BJ (cell line): ENCODE measurements at places on chromosomes 1 and 21.

DNA sequence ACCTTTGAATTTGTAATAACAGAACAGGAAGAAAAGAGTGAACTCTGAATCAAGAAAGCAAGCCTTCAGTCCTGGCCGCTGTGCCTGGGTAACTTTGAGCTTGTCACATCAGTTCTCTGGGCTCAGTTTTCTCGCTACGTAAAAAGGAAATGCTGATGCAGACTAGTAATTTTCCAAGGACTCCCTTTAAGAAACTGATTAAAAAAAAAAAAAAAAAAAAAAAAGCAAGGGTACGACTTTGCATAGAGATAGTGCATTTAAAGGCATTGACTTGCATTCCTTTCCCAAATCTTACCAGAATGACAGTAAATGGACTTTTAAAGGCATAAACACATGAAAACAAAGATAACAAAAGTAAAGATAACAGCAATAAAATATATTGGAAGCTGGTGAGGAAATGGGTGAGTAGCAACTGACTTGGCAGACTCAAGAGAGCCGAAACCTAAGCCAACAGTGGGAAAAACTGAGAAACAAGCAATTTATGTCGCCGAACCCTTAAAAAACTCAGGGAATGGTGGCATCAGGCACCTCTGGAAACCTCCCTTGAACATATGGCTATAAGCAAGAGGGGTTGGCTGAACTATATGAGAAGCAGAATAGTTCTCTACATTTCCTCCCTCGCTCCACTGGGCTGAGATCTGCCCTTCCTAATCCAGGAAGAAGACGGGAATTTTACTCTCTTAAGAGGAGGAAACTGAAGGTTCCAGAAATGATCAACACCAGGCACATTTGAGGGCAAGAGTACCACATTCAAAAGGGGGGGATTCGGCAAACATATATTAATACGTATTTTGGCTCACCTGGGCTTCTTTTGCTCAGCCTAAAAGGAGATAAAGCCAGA lies 189.2 kb downstream of the CDC7 start:
- no peak for DNase-seq

GRCh38 chr1:1755852-1756251 lies 22.4 kb downstream of the NADK start:
- no peak for DNase-seq

GRCh38 chr1:205324781-205325180 lies 3.2 kb upstream of the NUAK2 start:
- DNase-seq, result no peak

- no peak for DNase-seq
Observed at GRCh38 chr1:88979054-88979748, 13.2 kb downstream of the KYAT3 start.

GRCh38 chr1:185450917-185451316 lies 133.9 kb upstream of the IVNS1ABP start:
- no peak for DNase-seq

DNA sequence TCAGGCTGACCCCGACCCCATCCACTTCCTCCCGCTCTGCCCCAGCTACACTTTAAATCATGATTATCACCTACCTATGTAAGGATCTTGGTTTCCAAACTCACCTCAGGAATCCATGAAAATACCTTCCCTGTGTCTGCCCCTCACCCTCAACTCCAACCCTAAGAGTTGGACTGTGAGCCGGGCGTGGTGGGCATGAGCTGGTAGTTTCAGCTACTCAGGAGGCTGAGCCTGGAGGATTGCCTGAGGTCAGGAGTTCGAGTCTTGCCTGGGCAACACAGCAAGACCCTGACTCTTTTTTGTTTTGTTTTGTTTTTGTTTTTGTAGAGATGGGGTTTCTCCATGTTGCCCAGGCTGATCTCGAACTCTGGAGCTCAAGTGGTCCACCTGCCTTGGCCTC lies 30.5 kb upstream of the CCSAP start:
- no peak for DNase-seq

- no peak for DNase-seq
Observed at GRCh38 chr1:30748699-30749401, 8.7 kb downstream of the LAPTM5 start.

DNA sequence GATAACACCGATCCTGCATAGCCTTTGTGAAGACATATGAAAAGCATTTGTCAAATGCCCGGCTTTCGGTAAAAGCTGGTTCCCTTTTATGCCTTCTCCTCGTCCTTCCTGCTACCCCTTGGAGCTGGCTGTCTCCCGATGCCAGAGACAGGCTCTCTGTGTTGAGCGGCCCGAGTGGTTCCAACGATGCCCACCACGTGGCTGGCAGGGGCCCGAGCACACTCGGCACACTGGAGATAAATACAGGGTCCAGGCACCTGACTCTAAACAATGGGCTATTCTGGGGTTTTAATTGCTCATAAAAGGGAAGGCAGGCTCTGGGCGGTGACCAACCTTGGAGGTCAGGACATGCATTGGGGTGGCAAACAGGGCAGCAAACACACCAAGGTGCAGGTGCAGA lies 207.1 kb downstream of the HIVEP3 start:
- DNase-seq, result no peak

- peak; percentile 8 for DNase-seq
Observed at GRCh38 chr21:31117128-31117916, 79.0 kb upstream of the KRTAP19-8 start.

- no peak for DNase-seq
Observed at GRCh38 chr1:19044471-19044870, 88.0 kb upstream of the IFFO2 start.

- no peak for DNase-seq
Observed at GRCh38 chr1:62809788-62810187, 25.9 kb downstream of the ATG4C start.

DNA sequence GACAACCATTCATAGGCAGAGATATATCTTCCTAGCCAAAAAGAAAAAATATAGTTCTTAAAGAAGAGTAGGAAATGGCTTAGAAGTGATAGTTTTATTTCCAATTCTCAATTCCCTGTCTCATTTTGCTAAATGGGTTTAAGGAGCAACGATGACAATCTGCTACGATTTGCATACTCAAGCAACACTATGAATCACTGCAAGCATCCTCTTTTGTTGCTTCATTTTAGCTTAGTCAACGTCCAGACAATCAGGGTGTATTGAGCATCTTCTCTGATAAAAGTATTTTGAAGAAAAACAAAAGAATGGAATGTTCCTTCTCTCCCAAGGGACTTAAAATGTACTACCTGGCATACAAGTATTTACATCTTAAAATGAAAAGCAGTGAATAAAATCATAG lies 80.6 kb downstream of the RGS7 start:
- no peak for DNase-seq

DNA sequence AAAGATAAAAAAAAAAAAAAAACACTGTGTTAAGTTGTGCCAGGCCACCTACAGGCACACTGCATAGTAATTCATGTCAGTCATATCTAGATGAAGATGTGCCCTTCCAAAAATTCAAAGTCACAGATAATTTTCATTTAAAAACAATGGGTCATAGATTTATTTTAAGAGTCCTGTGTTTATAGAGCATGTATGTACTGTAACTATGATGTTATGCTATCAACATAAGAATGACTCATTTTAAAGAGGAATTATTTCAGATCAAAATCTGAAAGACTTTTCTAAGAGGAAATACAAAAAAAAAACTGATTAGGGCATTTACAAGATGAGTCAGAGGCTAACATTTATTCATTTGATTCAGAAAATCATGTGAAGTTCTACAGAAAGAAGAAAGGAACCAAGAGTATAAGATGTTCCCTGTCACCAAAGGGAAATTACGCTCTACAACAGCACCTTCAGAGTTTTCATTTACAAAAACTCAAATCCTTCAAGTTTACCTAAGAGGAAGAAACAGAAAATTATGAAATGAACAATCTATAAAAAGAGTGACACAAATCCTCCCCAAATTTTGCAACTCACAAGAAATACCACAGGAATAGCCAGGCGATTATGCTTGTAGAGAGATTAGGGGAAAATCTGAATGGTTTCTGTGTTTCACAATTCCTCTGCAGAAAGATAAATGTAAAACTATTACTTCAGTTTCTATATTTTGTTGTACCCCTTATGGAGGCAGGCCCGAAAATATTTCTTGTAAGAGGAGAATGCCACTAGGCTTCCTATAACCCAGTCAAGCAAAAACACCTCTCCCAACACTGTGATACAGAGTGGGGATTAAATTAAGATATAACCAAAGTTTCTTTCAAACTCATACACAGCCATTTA lies 13.8 kb downstream of the TP53BP2 start:
- peak; percentile 62 for DNase-seq

DNA sequence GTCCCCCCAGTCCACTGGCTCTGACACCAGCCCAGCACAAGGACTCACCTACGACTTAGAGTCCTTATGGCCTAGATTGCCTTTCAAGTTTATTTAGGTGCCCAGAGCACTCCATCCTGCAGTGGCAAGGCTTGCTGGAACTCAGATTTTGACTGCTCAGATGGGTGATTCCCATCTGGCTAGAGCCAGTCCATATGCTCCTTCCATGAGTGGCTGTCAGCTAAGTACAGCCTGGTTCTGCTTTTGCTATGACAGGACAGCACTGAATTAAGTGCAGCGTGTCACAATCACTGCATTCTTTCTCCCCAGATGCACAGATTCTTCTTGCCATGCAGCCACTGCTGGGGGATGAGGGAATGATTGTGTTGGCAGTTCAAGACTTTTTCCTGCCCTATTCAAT lies 43.8 kb downstream of the GPR52 start:
- no peak for DNase-seq

DNA sequence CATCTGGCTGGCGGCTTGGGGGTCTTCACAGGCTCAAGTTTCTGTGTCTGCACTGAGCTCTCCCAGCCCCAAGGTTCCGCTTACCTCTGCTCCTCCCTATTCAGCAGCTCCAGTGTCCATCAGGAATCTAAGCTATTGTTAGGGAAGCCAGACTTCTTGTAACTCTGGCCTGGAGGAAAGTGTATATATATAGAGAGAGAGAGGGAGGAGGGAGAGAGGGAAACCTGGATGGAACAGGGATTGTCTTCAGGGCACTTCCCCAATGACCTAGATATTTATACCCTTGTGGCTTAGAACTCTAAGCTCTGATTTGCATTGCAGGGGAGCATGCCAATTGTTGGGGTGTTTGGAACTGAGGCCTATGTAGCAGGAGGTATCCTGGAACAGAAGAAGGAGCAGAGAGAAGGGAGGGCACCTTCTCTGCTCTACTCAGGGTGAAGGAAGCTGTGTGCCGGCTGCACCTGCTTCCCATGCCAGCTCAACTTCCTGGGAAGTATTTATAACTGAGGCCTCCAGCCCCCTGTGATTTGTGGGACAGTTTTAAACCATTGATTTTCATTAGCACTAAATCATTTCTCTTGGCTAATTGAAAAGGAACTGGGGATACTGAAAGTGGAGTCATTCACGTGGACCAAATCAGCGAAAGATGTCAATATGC lies 70.9 kb downstream of the NAV1 start:
- no peak for DNase-seq

DNA sequence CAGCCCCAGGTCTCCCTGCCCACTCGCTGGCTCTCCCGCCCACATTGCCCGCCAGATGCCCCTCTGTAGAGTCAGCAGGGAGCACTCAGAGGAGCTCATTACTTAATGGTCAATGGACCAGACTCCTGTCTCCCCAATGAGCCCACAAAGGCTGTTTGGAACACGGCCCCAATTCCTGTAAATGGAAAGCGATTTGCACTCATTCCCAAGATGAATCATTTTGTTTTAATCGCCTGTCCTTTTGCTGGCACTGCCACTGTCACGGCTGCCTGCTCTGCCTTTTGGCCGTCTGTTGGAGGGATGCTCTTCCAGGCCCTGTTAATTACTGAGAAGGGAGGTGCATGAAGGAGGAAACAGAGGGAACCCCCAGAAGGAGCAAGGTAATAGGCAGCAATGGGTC lies 44.8 kb upstream of the ATP2B4 start:
- DNase-seq, result no peak

- no peak for DNase-seq
Observed at GRCh38 chr21:28344985-28345384, 647.7 kb downstream of the LTN1 start.

- no peak for DNase-seq
Observed at GRCh38 chr1:9317591-9318417, 25.1 kb downstream of the SPSB1 start.

GRCh38 chr1:204461331-204462228 lies 33.0 kb downstream of the PIK3C2B start:
- DNase-seq, result no peak

DNA sequence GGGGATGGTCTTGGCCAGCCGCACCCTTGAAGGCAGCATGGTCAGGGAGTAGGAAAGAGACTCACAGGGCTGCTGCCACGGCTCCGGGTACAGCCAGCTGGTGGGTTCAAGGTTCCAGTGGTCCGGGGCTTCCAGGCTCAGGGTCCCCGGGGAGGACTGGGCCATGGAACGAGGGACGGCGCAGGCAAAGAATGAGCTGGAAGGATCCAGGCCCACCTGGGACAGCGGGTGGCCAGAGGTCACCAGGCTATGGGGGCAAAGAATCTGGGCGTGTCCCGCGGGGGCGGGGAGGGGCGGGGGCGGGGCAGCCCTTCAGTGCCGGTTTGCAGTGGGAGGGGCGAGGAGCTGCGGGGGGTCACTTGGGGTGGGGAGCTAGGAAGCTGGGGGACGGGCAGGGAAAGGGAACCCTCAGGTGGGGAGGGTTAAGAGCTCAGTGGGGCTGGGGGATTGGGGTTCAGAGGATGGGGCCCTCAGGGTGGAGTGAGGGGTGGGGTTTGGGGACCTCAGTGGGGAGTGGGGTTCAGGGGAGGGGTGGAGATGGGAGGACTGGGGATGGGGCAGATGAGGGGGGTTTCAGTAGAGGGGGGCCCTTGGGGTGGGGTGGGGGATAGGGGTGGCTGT lies at the start of gene DNMT3L:
Gene DNMT3L (minus strand): TSS at position 223 of the 621 bp plus-strand sequence. CDS start 638 bp downstream, outside the sequence.
- DNase-seq, result no peak

- DNase-seq, result no peak
Observed at GRCh38 chr1:160576390-160576789, 2.9 kb downstream of the CD84 start.

DNA sequence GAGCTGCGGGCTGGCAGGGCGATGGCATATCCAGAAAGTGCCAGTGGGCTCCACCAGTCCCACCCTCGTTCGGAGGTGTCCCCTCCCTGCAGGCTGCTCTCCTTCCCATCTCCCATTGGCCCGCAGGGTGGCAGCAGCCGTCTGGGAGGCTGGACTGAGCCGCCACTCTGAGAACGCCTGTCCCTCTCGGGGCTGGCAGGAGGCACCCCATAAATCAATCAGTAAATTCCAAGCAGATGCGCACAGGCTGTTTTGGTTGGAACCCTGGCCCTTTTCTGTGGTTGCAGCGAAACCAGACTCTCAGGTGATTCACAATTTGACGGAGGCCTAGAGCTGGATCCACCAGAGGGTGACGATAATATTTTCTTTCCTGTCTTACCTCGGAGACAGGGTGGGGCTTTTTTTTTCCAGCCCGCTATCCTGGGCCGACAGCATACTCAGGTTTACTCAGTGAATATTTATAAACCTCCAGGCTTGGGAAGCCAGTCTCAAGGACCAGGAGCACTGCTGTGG lies 99.7 kb downstream of the GLIS1 start:
- DNase-seq, result no peak
